ENCODE measurements at places on chromosomes 7 and 10.

DNA sequence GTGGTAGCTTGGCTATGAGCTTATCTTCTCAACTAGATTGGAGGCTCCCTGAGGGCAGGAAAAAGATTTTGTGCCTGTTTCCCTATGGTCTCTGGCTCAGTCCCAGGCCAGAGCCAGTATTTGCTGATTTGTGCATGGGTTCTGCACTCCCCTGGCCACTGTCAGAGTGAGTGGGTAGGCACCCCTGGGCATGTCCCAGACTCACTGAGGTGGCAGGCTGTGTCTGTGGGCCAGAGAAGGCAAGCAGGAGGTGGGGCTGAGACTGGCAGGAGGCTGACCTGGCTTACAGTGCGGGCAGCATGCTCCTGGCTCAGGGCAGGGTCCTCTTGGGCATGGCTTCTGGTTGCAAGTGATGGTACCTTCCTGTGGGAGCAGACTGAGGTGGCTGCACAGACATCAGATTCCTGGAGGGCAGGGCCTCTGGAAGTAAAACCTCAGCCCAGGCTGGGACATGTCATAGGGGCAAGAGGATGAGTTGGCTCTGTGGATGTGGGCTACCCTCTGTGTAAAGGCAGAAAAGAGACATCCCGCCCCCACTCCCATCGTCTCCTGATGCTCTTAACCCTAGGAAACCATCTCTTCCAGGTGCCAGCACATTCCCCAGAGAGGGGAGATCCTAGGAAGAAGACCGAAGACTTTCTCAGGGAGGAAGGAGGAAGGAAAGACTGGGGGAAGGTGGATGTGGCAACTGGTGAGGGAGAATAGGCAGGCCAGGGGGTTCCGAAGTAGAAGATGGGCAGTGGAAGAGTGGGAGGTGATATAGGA is 4.3 kb downstream of the KCP start:
- no peak for DNase-seq

GRCh38 chr7:135512135-135512887 is 2.4 kb upstream of the CNOT4 start:
- DNase-seq: no peak

DNA sequence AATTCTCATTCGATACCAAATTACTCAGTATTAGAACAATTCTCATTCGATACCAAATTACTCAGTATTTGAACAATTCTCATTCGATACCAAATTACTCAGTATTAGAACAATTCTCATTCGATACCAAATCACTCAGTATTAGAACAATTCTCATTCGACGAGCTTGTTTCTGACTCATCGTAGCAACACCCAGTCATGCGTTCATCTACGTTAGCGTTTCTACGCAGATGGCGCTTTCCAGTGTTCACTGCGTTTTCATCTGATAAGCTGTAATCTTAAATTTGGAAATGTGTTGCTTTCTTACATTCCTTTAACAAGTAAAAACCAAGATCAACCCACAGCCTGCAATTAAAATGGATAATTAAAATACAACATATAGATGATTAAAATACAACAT is 276.3 kb downstream of the ZMYND11 start:
- DNase-seq: no peak

GRCh38 chr10:43765516-43765915 is 116.8 kb upstream of the ZNF32 start:
- DNase-seq: no peak

GRCh38 chr7:27617651-27618381 is 44.9 kb downstream of the HIBADH start:
- DNase-seq: no peak

DNA sequence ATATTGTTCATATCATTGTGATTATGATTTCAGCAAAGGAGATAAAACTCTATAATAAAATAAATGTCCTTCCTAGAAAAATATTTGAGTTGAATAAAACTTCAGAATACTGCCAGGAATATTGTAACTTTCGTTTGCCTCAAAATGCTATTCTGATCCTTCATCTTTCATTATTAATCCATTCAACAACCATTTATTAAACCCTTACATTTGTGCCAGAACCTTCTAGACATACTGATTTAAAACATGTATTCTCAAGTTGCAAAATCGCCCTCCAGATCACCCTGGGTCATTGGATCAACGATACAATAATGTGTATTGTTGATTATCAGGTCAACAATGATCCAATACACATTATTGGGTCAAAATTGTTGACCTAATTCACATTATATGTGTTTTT is 759.8 kb downstream of the CNTNAP2 start:
- DNase-seq: no peak

All from activated CD4-positive, alpha-beta T cell treated with anti-CD3 and anti-CD28 coated beads, Interleukin-2, amount 50 U/mL, for 1 hour (primary cell).